ENCODE measurements at places on chromosomes 4 and X.
A peak's percentile ranks its signal among the peaks of the same experiment; 100 is the strongest.

DNA sequence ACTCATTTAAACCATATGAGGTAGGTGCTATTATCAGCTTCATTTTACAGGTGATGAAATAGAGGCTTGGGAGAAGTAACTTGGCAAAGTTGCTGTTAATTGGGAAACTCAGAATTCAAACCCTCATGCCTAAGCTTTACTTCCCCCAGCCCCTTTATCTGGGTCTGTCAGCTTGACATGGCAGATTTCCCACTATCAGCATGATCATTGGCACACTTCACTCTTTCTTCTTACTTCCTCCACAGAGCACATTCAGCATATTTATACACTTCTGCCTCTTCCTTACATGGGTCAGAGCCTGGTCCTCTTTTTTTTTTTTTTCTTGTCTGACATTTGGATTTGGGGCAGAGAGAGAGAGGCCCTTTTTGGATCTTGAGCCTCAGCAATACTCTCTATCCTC is 56.5 kb upstream of the ARX start:
- no peak for DNase-seq

DNA sequence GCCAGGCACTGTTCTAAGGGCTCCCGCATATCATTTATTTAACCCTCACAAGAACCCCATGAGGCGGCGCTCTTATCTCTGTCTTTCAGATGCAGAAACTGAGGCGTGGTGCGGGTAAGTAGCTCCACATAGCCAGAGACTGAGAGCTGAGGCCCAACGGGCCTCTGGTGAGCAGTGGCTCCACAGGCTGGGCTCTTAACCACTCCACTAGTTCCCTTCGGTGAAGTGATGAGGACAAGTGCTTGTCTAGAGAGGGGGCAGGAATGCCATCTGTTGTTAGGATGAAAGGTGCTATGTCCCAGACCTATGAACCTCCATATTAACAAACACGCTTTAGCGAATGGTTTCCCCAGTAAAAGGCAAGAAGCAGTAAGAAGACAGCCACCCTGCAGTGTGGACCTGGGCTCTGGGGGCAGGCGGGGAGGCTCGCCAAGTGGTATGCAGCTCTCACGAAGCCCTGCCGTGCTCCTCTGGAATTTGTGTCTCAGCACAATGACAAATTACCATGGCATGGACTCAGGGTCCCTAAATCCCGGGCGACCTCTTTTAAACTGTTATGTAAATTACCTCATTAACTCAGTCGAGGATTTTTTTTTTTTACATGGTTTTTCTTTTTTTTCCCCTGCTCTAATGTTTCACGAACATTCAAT is 20.9 kb upstream of the S100G start:
- DNase-seq = no peak

- peak; percentile 63 for DNase-seq
Measured at GRCh38 chrX:133415276-133416105, at the start of gene GPC4. TSS of gene GPC4 (minus strand) at chrX:133415489. CDS start at chrX:133414965, 524 bp downstream.

DNA sequence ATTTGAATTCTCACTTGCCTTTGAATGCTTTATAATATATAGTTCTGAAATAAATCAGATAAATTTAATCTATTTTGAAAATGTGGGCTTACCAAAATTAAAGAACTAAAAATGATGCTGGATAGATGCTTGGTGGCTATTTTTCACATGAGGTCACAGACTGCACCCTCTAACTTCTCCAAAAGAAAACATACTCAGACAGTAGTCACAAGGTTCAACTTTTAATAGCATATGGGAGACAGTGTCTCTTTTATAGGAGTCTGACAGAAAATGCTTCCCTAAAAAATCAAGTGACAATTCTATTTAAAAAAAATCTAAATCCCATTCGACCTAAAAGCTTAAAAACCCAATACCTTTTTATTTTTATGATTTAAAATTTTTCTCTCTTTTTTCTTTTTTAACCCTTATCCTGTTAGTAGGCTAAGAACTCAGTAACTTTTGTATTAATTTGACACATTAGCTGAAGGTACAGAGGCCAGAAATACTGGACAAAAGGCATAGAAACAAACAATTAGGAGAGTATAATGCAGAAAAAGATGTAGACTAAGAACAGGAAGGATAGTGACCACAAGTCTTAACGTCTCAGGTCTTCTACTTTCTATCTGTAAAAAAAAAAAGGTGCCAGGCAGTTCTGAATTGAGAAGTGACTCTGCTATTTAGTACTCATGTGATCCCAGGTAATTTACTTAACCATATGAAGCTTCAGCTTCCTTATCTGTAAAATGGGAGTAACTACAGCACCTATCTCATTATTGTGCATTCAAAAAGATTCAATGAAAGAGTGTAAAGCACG is 7.6 kb downstream of the TIGD4 start:
- DNase-seq = no peak

DNA sequence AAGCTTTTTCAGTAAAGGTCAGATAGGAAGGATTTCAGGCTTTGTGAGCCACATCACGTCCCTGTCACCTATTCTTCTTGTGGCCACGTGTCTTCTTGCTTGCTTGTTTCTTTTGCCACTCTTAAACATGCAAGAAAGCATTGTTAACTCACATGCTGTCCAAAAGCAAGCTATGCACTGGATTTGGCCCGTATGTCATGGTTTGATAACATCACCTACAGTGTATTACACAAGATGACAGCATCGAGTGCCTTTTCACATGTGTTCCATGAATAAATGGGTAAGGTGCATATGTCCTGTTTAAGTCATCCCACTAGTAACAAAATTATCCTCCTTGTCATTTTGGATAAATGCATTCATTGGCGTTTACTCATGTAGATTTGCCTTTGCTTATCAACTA is 468.0 kb upstream of the FAT1 start:
- no peak for DNase-seq

All from NCI-H2171 treated with DMSO at 0.1 percent for 48 hours (cell line).